CD4-positive, alpha-beta memory T cell (primary cell): ENCODE measurements at places on chromosomes 1 and 21.

GRCh38 chr1:181139631-181140061 lies 51.1 kb downstream of the IER5 start:
- no peak for DNase-seq

GRCh38 chr1:14929547-14930246 lies 223.8 kb upstream of the TMEM51 start:
- no peak for DNase-seq

GRCh38 chr1:205665201-205666045 lies 14.9 kb downstream of the SLC45A3 start:
- DNase-seq: no peak

GRCh38 chr1:58781541-58782177 lies 2.2 kb downstream of the JUN start:
- peak; percentile 68 for DNase-seq

DNA sequence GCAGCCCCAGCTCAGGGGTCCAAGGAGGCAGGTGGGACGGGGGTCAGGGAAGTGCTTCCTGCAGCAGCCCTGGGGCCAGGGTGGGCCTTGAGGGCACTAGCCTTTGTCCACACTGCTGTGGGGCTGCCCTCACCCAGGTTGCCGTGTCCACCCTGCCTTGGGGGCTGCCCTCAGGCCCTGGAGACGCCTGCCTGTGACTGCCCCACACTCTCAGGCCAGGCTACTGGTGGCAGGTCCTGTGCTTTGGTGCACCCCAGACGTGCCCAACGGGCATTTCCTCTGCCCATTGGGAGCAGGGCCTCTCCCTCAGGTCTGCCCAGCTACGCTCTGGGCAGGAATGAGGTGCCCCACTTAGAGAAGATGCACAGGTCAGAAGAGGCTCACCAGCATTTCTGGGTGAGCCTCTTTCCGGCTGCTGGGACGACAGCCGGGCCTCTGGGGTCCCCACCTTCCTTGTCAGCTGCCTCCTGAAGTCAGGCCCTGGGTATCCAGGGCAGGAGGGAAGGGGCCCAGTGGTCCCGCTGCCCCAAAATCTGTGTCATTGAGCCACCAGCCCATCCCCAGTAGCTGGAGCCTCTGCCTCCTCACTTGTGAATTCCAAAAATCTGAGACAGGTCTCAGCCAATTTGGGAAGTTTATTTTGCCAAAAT lies 2.7 kb upstream of the MMEL1 start:
- DNase-seq: no peak

DNA sequence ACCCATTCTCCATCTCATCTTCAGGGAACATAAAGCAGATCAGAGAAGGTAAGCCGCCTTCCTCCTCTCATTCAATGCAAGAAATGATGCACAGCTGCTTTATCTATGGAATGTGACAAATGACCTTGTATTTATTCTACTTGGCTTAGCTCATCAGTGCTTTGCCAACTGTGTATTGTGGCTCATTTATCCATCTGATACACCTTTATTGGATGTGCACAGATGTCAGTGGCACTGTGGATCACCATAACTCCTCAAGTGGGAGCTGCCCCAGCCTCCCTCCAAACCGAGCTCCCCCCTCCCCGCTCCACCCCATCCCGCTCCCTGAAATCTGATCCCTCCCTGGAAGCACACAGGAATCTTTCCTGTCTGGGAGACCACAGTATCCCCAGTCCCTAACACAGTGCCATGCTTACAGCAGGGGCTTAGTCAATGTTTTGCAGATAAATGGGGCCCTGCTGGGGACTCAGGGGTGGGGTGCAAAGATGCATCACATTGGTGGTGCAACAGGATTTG lies 156.0 kb upstream of the RAB4A start:
- DNase-seq: no peak

DNA sequence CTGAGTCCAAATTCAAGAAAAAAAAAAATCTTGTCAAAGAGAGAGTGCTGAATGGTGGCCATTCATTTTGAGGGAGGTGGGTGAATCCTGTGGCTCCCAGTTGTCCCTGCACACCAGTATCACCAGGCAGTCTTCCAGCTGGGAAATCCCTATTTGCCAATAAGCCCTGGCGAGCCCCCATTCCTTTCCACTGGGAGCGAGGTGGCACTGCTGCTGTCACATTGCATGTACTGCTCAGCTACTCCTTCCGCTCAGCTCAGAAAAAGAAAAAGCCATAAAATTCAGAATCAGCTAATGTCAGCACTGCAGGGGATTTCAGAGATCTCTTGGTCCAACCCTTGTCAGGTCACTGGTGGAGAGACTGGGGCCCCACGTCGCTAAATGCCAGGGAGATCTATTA lies 298.5 kb downstream of the OMA1 start:
- DNase-seq: no peak

DNA sequence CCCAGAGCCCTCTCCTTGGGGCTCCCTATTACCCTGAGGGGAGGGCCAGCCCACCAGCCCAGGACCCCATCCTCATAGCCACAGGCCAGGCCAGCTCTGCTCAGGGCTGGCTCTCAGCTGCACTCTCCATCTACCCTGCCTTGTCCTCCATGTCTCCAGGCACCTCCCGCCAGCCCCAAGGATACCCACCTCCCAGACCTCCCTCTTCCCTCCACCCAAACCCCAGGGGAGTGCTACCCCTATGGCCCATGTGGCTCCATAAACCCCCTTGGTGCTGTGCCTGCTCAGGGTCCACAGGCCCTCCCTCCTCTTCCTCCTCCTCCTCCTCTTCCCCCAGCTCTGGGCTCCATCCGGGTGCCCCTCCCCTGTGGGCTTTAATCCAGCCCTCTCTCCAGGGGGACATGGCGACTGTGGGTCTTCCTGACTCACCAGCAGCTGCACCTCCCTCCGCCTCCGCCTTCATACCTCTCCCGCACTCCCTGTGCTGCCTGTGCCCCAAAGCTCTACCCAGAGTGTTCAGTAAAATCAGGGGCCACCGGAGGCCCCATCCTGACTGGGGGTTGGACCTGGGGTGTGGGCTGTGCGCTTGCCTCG lies 9.1 kb downstream of the YBEY start:
- DNase-seq: no peak

GRCh38 chr1:230016159-230016558 lies 50.9 kb upstream of the GALNT2 start:
- DNase-seq: no peak

GRCh38 chr1:119816407-119816806 lies 5.1 kb upstream of the REG4 start:
- no peak for DNase-seq

DNA sequence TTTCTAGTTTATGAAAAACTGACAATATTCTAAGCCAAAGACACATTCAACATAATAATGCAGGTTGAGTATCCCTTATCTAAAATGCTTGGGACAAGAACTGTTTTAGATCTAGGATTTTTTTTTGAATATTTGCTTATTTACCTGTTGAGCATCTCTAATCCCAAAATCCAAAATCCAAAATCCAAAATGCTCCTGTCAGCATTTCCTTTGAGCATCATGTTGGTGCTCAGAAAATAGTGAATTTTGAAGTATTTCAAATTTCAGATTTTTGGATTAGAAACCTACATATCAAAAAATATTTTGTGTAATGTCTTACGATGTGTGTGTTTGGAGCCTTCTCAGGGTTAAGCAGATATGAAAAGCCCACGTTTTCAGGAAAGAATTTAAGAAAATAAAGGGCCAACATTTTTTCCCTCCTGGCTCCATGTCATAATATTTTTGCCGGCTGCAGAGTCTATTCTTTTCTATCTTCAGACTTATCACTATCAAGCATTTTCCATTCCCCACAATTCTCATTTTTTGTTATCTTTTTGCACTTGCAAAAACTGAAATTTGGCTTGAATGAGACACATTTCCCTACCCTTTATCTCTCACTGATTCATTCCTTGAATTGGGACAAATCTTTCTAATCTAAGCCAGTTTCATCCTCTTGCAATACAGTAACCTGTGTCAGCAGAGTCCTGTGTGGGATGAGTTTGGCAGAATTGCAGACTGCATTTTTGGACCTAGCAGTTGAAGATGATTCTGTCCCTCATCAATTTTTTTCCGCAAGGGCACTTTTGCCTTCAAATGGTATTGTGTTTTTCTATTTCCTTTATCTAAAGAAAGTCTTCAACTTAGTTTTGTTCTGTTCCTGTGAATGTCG lies 233.9 kb downstream of the DISC1 start:
- DNase-seq: no peak

- DNase-seq: no peak
Measured at GRCh38 chr1:60870269-60870865, 212.0 kb upstream of the NFIA start.

GRCh38 chr1:55585402-55585792 lies 370.2 kb upstream of the USP24 start:
- DNase-seq: no peak

DNA sequence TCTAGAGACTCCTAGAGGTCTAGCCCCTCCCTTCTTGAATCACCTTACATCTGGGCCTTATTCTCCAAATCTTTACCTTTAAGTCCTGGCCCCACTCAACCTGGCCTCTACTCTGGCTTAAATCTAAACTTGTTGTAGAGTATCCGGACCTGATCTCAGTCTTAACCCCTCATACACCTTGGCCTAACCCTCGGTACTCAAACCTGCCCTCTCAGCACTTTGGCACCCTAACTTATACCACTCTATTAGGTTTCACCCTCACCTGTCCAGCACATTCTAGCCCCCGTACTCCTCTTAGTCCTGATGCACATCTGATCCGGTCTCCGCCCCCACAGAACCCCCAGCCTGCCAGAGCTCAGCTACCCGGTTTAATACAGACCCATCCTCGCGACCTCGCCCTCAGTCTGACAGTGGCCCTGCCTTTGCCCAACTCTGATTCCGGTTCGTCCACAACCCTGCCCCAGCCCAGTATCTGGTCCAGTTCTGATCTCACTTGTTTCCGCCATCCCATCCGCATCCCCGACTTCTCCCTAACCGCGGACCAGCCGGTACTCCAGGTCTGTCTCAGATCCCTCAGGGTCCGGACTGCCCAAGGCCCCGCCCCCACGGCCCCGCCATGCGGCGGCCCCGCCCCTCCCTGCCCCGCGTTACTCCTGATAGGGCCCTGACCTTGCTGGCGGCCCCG lies 1.5 kb downstream of the TRIM62 start:
- no peak for DNase-seq

DNA sequence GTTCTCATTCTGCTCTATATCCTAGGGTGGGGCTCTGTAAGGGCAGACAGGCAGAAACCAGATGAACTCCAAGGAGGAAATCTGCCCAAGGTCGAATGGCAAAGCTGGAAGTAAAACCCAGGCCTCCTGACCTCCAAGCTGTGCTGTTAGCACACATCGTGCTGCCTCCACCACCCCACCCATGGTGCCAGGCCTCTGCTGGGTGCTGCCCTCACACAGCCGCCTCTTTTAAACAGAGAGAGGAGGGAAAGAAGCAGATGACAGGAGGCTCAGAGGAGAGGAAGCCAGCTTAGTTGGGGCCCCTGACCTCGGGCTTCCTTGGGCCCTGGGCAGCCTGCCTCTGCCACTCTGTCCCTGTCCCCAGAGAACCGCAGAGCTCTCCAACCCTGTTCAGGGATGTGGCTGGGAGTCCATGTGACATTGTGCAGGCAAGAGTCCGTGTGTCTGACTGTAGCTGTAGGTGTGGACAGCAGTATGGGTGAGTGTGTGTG lies 1.1 kb downstream of the SYNC start:
- DNase-seq: no peak

DNA sequence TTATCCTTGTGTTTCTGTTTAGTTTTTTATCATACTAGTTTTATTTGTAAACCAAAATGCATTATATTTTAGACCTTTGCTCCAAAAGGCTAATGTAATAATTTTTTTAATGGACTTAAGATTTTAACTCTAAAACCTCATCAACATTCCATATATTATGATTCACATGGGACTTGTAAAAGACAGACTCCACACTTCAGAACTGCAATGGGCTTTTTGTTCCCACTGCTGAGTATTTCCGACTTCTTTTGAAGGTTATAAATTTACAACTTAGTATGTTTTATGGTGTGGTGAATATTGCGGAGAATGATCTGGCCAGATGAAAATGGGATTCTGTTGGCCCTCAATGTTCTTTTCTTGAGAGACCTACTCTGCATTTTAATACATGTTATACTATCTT lies 678.5 kb downstream of the USP25 start:
- no peak for DNase-seq

DNA sequence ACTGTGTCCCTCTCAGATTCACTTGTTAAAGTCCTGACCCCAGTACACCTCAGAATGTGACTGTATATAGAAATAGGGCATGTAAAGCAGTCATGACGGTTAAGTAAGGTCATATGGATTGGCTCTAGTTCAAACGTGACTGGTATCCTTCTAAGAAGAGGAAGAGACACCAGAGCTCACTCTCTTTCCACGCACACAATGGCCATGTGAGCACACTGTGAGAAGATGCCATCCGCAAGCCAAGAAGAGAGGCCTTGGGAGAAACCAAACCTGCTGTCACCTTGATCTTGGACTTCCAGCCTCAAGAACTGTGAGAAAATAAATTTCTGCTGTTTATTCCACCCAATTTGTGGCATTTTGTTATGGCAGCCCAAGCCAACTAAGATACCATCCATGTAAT lies 56.8 kb upstream of the IRF2BP2 start:
- no peak for DNase-seq

- DNase-seq: no peak
Measured at GRCh38 chr21:37146320-37147235, 73.5 kb downstream of the TTC3 start.

DNA sequence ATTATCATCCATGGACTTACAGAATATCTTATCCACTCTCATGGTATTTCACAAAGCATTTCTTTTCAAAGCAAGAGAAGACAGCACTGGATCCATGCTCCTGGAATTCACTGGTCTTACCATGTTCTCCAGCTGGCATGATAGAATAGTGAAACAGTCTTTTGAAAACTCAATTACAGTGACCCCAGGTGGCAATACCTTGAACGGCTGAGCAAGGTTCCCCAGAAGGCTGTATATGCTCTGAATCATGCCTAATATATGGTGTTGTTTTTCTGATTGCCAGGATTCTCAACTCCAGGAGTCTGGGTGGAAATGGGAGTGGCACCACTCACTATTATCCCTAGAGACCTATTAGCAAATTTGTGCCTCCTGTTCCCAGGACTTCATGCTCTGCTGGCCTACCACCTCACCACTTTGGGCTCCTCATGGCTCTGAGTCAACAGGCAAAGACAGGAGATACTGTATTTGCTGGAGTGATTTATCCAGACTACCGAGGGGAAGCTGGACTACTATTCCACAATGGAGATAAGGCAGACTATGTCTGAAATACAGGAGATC lies 87.6 kb downstream of the CATSPERE start:
- no peak for DNase-seq

DNA sequence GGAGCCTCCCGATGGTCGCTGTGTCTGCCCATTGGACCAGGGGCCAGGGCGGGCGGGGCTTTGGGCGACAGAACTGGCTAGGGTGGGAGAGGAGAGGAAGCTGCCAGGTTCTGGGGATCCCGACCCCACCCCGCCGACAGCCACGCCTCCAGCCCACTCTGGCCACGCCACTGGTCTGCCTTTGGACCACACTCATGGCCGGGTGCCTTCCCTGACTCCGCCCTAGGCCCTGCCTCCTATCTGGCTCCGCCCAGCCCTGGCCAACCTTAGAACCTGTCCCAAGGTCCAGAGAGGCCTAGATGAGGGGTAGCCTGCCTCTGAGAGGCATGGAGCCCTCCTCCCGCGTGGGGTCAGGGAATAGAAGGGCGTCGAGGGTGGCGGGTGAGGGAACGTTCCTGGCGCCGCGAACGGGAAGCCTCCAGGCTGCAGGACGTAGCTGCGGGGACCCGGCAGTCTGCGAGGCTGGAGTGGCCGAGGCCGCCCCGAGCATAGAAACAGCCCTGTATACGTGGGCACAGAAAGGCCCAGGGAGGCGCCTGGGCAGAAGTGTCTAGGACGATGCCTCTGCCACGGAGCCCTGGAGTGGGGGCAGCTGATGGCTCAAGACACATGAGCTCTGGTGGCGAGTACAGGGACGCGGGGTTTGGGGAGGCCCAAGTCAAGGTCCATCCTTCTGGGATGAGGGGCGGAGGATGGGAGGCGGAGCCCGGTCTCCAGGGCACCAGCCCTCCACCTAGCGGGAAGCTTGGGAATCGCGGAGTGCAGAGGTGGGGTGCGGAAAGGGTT lies 11.5 kb upstream of the COL16A1 start:
- DNase-seq: no peak
